ENCODE measurements at places on chromosomes 3 and 15.

GRCh38 chr3:7669641-7670040 is 808.7 kb downstream of the GRM7 start:
- no peak for DNase-seq

DNA sequence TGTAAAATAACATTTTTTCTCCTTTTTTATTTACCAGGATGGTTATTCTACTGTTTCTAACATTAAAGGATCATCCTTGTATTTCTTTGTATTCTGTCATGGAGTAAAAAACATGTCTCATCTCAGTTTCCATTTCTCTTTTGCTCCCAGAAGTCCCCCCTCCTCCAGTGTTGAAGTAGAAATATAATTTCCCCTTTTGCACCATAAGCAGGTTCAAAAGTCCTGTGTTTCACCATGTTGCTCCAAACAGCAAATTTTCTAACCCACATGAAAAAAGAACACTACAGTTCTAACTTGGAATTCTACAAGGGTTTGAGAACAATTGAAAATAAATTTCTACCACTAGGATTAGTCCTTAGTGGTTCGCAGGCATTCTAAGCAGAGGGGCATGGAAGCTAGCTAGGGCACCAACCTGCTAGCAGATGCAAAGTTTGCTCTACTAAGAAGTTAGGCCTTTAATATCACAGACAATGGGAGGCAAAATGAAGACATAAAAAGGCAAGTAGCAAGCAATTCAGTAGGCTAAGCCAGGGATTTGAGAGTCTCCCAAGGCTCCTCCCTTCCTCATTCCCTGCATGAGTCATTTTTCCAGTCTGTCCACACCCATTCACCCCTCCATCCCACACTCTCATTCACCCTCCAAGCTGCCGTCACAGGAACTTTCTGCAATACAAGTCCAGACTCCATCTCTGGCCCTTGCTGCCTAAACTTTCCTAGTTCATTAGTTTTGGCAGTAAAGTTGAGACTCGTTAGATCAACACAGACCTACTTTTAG is 2.3 kb upstream of the MBNL1 start:
- DNase-seq: peak; percentile 85

- no peak for DNase-seq
These were observed 78.4 kb downstream of the IGF2BP2 start for GRCh38 chr3:185746470-185746869.

DNA sequence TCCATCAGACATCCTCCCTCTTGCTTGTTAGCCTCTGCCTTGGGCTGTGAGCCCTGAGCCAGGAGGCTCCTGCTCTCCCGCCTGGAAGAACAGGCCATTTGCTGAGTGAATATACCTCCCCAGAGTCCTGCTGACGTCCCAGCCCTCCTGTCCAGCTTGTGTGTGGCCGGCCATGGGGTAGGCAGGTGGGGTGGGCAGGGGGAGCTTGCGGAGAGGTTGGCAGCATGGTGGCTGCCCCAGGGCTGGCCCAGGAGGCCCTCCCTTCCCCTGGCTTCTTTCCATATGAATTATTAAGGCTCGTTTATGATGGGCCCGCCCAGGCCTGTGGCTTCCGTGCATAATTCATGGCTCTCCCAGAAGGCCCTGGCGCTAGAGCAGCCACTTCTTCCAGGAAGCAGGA is 18.7 kb downstream of the CACNA2D2 start:
- no peak for DNase-seq

GRCh38 chr3:12833222-12834161 is 7.9 kb downstream of the RPL32 start:
- DNase-seq: no peak

DNA sequence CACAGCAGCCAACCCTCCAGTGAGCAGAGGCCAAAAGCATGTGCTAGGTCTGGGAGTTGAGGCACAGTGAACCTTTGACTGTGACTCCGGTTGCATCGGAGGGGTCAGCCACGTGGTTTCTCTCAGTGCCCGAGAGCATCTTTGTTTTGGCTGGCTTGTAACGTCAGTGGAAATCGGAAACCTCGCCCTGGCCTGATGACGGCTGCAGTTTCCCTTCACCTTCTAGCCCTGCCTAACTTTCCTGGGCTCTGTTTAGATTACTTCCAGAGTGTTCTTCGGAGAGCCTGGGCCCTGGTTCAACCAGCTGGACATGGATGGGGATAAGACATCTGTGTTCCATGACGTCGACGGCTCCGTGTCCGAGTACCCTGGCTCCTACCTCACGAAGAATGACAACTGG is 56.6 kb downstream of the MESD start:
- DNase-seq: peak; percentile 66

GRCh38 chr3:50625231-50626182 is 8.6 kb downstream of the MAPKAPK3 start:
- DNase-seq: no peak

DNA sequence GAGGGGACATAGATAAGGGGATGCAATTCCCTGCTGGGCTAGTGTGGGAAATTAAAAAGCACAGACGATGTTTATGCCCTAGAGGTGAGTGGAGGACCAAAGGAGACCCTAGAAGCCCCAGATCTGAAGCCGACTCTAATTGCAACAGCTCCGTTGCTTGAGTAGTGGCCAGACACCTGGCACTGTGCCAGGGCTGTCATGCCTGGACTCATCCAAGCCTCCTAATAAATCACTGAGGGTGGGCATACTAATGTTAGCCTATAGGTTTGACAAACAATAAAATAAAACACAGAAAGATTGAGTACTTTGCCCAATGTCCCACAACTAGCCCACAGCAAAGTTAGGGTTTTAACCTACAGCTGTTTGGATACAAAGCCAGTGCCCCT is 25.4 kb upstream of the MRPS22 start:
- no peak for DNase-seq

GRCh38 chr3:112115161-112115739 is 17.8 kb downstream of the GCSAM start:
- DNase-seq: no peak

DNA sequence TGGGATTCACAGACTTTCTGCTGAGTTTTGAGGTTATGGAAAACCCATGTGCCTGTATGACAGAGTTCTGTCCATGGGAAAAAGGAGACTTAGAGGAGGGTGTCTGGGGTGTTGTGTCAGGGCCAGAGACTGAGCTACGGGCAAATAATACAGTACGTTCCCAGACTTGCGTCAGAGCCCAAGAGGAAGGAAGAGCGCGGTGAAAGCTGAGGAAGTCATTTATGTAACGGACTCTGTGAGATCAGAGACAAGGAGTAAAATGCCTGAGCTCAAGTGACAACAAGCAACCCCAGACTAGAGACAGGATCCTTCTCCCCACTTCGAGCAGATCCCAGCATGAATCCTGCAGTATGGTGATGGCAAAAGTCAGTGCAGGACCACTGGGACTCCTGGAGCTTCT is 368.6 kb upstream of the MCTP2 start:
- no peak for DNase-seq

DNA sequence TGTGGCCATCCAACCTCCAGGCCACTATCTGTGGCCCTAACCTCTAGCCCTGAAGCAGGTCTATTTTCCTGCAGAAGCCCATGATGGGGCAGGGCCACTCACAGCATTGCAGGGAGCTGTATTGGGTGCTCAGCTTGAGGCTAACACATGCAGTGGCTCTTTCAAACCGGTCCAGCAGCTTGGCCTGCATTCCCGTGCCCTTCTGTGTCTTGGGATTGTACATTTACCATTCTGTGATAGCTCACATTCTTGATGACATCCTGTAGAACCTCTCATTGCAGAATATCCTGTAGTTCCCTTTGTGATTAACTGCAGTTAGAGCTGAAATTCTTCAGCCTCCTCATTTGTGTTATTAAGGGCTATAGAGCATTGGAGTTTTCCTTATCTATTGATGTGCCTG is 60.8 kb upstream of the ANKRD34C start:
- no peak for DNase-seq

DNA sequence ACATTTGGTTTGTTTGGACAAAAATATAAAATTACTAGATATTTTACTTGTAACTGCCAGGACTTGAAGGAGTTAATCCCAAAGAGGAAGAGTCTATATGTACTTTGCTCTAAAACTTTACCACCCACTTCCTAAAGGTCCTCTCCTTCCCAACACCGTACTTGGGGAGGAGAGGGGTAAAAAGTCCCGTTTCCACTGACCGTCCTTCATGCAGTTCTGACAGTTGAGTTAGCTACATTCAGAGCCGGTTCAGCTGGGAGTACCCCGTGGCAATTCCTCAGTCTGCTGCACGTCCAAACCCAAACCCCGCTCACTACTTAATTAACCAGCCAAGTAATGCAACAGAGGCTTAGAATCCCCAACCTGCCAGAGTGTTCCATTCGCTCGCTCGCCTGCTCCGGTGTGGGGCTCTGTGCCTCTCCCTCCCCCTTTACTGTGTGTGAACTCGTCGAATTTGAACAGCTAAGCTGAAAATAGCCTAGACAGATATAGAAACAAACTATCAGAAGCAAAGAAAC is 519.7 kb downstream of the FOXP1 start:
- no peak for DNase-seq

DNA sequence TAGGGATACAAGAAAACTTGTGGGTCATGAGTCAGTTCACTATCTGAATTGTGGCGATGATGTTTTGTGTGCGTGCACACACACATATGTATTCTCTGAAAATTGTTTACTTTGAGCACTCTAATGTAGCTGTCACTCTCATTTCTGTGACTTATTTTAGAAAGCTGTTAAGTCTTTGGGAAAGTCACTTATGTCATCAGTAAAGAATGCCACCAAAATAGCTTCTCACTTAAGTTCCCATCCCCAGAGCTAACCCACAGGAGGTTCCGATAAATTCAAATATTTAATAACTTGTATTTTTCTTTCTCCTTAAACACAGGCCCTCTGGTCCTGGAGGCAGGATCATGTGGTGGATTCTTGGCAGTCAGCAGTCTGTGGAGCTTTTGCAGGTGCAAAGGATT is 138.3 kb downstream of the LRIG1 start:
- DNase-seq: no peak

DNA sequence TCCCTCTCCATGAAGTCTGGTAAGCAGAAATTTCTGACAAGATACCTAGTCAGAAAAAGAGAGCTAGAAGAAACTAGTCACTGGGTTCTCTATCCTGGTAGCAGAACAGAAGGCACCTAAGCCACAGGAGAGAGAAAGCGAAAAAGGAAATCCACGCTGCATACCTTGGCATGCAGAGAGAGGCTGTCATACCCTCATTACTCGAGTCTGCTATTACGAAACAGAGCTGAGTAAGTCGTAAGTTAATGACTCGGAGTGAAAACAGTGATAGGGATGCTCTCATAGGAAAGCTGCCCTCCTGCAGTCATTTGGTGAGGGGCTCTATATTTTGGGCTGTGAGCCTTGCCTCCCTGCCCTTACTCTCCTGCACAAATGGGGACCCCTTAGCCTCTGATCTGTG is 16.2 kb downstream of the CLRN1 start:
- no peak for DNase-seq

DNA sequence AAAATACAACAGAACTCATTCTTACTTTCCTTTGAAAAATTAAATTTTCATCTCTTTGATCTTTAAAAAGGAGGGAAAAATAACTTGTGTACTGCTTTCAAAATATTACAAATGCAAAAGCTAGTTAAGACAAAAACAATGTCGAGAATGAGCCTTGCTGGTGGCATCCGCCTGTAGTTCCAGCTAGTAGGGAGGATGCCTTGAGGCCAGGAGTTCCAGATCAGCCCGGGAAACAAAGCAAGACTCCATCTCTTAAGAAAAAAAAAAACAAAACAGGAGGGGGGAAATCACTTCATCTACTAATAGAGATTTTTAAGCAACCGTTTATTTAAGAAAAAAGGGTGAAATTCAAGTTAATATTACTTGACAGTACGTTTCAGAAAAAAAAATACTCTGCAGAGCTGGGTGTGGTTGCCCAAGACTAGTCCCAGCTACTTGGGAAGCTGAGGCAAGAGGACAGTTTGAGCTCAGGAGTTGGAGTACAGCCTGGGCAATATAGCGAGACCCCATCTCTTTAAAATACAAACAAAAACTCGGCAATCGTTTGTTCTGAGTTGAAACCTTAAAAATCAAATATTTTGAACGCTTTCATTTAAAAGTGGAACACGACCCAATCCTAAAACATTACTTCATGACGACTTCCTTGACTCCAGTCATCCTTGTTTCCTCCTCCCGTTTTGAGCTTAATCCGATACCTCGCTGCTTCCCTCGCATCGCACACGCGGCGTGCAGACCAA is 1.2 kb downstream of the KPNA1 start:
- no peak for DNase-seq

- DNase-seq: no peak
These were observed 88.5 kb downstream of the MINAR1 start for GRCh38 chr15:79520654-79521053.

DNA sequence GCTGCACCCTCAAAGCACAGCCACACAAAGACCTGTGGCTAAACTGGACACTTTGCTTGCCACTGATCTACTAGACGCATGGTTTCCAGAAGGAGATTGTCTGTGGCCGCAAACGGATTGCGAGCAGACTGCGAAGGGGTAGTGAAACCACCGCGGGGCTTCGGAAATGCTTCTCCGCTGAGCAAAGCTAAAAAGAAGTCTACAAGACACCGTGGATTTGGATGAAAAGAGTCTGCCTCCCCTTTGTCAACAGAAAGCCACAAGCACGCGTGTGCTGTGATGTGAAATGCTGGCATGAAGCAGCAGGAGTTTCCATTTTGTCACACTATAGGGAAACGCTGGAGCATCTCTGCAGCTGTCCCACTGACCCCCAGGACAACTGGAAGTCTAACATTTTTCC is 63.0 kb downstream of the TMEM44 start:
- no peak for DNase-seq

GRCh38 chr15:62994439-62994838 is 48.1 kb upstream of the TPM1 start:
- DNase-seq: no peak

- no peak for DNase-seq
These were observed 34.4 kb downstream of the CORO2B start for GRCh38 chr15:68612979-68613740.

GRCh38 chr3:43784640-43785011 is 93.9 kb downstream of the ABHD5 start:
- DNase-seq: no peak

- DNase-seq: no peak
These were observed 137.6 kb downstream of the IMPG2 start for GRCh38 chr3:101182734-101183133.

- no peak for DNase-seq
These were observed 338.9 kb upstream of the CFAP20DC start for GRCh38 chr3:59388555-59389270.
